Stimulated activated CD8-positive, alpha-beta memory T cell treated with anti-CD3 and anti-CD28 coated beads, Interleukin-2, amount 100 ng/mL, for 1 hour (primary cell): ENCODE measurements at places on chromosomes 2 and 18.

- no peak for DNase-seq
Observed at GRCh38 chr18:43422518-43422917, 145.2 kb upstream of the SYT4 start.

- DNase-seq, result no peak
Observed at GRCh38 chr2:1824202-1824905, 80.0 kb upstream of the PXDN start.

GRCh38 chr2:238238766-238239542, 884 bp downstream of the HES6 start:
- DNase-seq, result no peak

- DNase-seq, result no peak
Observed at GRCh38 chr2:239727776-239728600, 297.2 kb downstream of the NDUFA10 start.

- DNase-seq, result no peak
Observed at GRCh38 chr2:10174173-10174572, 51.6 kb downstream of the RRM2 start.

DNA sequence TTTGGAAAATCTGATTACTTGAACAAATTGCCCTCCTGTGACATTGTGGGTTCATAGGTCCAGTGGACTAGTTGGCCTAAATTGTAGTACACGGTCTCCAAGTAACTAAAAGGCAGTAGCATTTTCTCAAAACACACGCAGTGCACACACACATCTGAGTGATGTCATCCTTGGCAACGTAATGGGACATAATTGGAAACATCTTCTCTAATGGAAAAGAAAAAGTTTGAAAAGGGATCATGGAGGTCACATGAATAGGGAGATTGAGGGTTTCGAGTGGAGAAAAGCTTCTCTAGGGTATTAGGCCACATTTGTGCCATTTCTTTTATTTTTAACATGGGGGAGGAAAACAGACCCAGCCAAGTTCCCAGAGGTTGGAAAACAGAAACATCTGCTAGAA, 93.3 kb downstream of the MAP4K4 start:
- DNase-seq, result no peak

DNA sequence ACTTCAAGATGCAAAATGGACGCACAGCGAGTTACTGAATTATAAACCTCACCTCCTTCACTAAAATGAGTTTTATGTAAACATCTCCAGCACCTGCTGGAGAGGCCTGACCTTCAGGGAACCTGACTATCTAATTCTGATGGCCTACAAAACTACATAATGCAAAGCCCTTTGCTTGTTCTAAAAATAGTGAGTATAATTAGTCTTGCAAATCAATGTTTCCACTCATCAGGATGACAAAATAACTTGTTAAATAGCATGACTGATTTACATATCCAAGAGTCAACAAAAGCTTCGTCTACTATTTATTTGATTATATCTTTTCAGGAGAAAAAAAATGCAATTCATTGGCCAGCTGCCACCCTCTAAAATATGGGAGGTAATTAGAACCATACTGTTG, 326.3 kb upstream of the MC4R start:
- DNase-seq, result no peak

DNA sequence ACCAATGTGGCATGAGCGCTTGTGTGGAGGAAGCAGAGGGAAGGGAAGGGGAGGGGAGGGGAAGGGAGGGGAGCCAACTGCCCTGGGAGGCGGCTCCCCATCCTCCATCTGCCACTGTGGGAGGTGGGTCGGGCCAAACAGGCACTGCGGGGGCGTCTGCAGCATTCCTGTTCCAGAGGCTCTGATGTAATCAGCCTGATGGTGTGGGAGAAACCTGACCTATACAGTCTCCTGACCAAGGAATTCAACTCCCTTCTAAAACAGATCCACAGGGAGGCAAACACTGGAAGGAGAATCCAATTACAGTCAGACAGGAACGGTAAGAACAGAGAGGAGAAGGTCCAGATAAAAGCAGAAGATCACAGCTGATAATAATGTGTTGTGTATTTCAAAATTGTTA, 88.8 kb downstream of the CD8B2 start:
- no peak for DNase-seq

- no peak for DNase-seq
Observed at GRCh38 chr2:47401789-47402554, 984 bp upstream of the MSH2 start.

DNA sequence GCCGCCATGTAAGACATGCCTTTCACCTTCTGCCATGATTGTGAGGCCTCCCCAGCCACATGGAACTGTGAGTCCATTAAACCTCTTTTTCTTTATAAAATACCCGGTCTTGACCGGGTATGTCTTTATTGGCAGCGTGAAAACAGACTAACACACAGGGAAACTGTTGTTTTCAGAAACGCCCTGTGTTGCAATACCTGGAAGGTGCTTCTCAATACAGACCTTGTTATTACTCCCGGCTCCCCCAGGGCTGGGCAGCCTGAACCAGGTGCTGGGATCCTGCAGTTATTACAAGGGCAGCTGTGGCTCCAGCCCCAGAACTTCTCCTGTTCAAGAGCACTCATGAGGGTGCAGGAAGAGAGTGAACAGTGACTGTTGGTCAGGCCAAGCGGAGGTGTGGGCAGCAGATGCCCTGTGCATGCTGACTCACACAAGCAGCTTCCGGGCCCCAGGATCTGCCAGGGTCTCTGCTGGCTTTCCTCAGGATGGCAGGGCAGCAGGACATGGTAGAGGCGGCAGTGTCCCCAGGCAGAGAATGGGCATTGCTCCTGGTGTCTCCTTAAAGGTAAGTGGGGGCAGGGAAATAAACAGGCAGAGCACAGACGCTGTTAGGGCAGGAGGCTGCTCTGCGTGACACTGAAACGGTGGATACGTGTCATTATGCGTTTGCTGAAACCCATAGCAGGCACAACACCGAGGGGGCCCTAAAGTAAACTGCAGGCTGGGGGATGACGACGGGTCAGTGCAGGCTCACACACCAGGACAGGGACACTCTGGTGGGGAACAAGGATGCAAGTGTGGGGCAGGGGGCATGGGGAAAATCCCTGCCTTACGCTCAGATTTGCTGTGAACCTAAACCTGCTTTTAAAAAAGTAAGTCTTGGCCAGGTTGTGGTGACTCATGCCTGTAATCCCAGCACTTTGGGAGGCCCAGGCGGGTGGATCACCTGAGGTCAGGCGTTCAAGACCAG, 89.1 kb downstream of the NDUFA10 start:
- no peak for DNase-seq

DNA sequence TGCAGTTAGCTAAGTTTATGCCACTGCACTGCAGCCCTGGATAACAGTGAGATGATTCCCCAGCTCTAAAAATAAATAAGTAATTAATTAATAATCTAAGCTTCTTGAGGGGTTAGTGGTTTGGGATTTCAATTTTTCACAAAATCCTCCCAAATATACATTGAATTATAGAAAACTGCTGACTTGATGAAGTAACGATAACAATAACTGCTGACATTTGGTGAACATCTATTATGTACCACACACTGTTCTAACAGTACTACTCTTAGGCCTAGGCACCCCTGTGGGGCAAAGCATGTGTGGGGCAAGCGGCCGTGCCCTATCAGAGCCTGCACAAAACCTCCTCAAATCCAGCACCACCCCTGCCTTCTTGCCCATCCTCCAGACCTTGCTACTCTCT, 245.8 kb upstream of the EPHA4 start:
- DNase-seq, result no peak

- DNase-seq, result peak; percentile 43
Observed at GRCh38 chr2:218406949-218407618, 7.4 kb downstream of the CTDSP1 start.

DNA sequence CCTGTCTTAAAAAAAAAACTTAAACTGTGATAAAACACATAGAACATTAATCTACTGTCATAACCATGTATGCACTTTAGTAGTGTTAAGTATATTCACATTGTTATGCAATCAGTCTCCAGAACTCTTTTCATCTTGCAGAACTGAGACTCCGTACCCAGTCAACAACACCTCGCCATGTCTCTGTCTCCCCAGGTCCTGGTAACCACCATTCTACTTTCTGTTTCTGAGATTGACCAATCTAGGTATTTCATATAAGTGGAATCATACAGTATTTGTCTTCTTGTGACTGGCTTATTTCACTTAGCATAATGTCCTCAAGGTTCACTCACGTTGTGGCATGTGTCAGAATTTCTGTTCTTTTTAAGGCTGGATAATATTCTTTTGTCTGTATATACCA, 290.8 kb upstream of the CXCR4 start:
- DNase-seq, result no peak

DNA sequence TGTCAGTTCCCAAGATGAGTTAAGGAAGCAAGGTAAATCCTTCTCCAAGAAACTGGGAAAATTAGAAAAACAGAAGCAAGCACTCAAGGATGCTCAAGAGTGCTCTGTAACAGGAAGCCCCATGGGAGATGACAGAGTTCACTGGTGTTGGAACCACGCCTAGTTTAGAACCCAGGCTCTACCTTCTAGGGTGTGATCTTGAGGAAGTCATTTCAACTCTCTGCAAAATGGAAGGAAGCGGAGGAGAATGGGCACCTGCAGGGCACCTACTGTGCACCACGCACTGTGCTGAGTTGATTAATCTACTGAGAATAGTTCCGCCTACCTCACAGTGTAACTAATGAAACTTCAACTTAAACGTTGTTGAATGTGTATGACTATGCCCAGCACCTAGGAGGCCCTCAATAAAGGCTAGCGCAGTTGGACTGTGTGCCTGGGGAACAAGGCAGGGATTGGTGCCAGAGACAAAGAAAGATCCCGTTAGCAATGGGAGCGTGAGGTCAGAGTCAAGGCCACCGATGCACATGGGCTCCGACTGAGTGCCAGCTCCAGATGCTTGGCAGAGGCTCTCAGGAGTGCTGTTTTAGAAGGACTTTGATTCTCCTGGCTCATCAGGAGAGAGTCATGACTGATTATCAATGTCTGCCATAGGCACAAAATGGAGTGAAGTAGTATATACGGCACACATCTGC, 93.7 kb downstream of the MAPK4 start:
- DNase-seq, result no peak
